ENCODE measurements at places on chromosomes 3 and 15.

- DNase-seq = no peak
Observed at GRCh38 chr3:72473156-72473555, 375.1 kb downstream of the SHQ1 start.

DNA sequence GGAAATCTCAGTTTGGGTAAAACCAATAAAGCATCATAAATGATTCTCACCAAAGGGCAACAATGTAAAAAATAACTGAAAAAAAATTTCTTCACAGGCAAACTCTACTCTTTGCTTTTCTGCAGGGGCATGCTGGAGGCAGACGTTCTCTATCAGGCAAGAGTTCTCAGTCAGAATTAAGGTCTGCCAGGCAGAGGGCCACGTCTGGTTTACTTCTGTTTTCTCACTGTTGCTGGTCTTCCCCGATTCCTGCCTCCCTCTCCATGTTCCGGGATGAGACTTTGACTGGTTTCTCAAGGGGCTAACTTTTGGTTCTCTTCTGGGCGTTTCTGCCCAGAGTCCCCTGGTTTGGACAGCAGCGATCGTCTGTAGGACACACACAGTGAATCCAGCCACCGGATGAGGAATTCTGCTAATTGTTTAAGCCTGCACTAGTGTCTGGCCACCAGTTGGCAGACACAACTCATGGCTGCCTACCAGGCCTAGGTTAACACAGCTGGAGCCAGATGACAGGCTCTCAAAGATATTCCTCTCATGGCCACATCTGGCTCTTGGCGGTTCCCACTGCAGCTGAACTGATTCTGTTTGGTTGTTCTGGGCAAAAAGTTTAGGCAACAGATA, 273.1 kb downstream of the FOXP1 start:
- DNase-seq = no peak

DNA sequence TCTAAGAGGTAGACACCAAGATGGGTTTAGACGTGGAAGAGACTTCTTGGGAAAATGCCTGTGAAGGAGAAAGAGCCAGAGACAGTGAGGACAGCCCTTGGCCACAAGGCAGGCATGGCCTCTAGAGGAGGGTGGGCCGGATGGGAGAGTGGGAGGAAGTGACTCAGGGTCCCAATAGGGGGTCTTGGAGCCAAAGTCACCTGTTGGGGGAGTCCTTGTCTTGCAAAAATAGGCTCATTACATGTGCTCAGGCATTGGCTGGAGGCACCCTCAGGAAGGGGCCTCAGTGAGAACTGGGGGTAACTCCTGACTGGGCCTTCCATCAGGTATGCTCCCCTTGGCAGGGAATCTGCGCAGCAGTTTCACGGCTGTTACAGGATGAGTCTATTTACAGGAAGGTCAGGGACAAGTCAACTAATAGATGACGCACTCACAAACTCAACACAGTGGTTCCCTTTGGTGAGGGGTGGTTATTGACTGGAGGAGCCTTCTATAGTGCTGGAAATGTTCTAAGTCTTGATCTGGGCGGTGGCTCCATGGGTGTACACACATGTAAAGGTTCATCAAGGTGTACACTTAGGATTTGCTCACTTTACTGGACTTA, 259.6 kb downstream of the XXYLT1 start:
- DNase-seq = no peak

GRCh38 chr3:118973050-118973449, 61.6 kb downstream of the IGSF11 start:
- DNase-seq = no peak

DNA sequence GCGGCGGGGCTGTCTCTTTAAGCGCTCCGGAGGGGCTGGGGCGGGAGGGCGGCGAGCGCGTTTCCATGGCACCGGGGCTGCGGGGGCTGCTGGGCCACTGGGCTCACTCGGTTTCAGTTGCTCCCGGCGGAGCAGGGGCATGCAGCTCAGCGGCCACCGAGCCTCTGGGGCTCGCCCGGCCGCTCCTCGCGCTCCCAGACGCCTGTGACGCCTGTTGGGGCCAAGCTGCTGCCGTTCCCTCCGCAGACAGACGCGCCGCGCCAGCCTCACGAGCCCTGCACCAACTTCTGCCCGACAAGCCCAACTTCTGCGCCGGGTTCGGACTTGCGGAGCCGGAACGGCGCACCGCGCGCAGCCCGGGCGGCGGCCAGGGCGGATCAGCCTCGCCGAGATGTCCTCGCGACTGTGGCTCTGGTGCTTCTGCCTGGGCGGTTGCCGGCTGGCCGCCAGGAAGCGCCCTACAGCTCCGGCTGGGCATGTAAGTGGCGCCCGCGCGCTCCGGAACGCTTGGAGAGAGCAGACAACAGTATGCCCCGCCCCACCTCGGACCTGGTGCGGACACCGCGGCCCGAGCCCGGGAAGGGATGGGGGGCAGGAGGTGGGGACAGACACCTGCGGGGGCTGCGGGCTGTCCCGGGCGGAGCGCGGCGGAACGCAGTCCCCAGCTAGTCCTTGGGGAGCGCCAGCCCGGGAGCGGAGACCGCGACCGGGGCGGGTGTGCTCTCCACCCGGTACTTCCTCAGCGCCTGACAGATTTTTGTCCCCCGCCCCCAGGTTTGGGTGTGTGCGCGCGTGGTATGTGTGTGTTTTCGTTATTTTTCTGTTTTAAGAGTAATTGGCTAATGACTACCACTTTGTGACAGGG, 154.1 kb upstream of the GOLIM4 start:
- no peak for DNase-seq

- DNase-seq = no peak
Observed at GRCh38 chr3:193010191-193010590, 92.5 kb upstream of the MB21D2 start.

DNA sequence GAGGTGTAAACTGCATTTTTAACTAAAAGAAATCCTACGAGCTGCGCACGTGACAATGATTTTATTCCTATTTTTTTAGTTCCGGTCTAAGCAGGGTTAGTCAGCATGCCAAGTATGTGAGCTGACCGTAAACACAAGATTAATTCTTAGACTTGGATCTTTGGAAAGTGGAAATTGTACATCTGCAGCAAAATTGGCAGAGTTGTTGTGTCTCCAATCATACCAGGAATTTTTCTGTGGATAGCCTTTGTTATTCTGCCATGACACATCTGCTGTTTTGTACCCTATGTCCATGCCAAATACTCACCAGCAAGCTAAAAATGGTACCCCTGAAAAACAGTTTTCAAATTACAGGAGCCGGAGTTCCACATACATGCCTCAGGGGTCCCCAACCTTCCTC, 562.5 kb downstream of the UNC13C start:
- DNase-seq = no peak

DNA sequence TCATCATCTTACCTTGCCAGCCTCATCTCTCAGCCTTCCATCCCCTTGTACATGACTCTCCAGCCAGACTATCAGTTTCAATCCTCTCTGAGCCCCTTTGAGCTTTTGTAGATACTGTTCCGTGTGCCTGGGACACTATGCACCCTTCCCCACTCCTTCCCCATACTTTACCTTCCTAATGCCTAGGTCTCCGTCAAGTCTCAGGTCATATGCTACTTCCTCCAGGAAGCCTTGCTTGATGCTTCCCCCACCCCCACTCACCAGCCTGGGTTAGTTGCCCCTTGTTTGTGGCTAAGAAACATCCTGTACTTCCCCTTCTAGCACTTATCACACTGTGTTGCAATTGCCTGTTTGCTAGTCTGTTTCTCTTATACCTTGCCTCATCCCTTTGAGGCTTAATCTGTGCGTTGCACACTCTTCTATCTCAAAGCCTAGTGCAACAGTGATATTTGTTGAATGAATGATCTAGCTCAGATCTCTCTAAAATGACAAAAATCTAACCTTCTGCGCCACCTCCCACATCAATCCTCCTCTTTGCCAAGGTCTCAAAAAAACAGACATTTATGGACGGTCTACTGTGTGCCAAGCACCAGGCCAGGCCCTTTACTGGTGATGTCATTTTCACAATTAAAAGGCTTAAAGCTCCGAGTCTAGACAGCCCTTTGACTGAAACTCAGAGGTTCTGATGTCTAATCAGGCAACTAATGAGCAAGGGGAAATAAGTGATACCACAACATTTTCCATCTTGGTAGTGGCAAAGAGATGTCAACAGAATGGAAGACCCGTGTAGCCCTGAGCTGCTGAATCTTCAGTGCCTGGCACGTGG, 6.5 kb upstream of the USP3 start:
- peak; percentile 52 for DNase-seq

DNA sequence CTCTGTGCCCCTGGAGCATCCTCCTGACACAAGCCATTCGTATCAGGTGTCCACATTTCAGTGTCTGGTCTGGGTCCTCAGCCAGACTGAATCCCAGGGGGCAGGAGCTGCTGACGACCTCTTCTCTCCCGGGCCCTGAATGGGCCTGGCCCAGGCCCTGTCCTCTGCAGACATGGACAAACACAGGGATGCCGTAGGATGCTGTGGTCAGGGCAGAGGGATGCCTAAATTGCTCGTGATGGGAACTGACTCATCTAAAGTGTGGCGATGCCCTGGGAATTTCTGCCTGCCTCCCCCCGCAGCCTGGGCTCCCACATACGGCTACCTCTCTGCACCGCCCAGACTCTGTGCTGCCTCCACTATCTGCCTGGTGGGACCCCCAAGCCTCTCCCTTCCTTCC, 58.5 kb upstream of the CTSH start:
- no peak for DNase-seq

- DNase-seq = no peak
Observed at GRCh38 chr15:47929138-47929803, 191.5 kb upstream of the SLC24A5 start.

- DNase-seq = no peak
Observed at GRCh38 chr3:45435961-45436360, 47.6 kb downstream of the LARS2 start.

- DNase-seq = no peak
Observed at GRCh38 chr15:93219859-93220420, 130.9 kb upstream of the RGMA start.

DNA sequence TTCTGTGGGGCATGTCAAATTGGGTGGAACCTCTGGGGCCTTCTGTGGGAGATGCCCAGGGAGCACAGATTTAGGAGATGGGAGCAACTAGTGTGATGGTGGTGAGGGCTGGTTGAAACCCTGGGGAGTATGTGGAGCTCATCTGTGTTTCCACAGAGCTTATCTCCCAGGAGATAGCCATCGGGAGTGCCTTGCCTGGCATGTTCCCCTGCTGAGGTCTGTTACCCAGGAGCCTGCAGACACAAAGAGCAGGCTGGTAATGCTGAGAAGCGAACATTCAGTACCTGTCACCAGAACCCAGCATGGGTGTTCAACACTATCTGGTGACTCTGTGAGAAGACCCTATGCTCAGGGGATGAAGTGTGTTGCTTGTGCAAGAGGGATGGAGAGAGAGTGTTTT, 85.0 kb downstream of the CLSTN2 start:
- no peak for DNase-seq

DNA sequence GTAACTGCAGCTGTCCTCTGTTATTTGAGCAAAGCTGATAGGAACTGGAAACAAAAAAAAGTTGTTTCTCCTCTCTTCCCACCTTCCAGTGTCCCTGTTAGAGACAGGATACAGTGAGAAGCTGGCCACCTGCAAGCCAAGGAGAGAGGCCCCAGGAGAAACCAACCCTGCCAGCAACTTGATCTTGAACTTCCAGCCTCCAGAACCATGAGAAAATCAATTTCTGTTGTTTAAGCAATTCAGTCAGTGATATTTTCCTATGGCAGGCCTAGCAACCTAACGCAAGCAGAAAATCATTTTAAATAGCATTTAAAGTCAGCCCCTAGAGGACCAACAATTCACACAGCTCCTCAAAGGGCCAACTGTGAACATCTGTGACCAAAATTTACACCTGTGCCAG, 291.3 kb downstream of the OXSM start:
- DNase-seq = no peak

DNA sequence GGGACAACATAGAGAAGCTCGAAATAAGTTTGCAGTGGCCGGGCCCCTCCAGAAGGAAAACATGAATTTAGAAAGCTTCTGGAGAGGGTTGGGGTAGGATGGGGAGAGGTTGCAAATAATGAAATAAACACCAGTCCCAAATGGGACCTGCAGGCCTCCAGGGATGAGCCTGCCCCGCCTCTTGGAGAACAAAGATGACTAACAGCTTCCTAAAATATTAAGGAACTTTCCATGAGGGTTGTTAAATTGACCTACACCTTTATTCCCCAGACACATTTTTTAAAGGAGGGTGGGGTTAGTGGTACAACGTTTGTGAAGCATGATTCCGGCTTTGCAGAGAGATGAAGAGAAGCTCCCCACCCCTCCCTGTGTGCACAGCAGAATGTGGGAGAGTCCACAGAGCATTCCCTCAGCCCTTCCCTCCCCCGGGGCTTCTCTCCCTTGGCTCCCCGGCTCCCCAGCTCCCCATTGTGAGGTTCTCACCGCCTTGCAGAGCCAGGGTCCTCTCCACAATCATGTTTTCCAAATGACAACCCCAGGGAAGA, 84.1 kb downstream of the ARHGAP31 start:
- DNase-seq = no peak

DNA sequence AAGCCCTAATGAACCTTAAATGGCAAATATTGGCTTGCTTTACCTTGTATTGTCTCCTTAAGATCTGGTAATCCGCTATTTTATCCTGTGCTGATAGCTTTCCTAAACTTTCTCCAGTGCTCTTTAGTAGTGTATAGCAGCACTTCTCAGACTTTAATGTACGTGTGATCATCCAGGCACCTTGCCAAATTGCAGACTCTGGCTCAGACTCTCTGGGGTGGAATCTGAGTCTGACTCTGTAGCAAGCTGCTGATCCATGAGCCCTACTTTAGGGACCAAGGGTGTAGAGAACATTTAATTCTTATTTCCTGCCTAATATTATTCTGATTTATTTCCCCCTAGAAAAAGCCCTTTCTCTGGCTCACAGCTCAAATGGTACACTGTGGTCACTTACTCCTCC, 518.8 kb upstream of the ZNF385D start:
- DNase-seq = no peak

DNA sequence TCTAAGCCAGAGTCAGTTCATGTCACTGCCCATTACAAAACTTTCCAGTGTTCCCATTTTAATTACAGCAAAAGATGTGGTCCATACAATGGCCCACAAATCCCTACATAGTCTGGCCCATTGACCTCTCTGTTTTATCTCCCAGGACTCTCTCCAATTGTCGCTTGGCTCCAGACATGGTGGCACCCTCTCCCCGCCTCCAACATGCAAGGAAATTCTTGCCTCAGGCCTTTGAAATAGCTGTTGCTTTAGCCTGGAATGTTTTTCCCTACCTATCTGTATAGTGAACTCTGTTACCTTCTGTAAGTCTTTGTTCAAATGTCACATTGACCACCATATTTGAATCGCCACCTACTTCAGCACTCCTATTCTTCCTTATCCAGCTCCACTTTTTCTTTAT, 377.3 kb upstream of the MCTP2 start:
- DNase-seq = no peak

- no peak for DNase-seq
Observed at GRCh38 chr15:70362350-70362749, 264.6 kb upstream of the TLE3 start.

DNA sequence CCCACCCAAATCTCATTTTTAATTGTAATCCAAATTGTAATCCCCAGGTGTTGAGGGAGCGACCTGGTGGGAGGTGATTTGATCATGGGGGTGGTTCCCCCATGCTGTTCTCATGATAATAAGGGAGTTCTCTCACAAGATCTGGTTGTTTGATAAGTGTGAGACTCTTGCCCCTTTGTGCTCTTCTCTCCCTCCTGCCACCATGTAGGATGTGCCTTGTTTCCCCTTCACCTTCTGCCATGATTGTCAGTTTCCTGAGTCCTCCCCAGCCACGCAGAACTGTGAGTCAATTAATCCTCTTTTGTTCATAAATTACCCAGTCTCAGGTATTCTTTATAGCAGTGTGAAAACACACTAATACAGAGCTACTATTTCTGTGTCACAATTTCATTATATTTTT, 88.7 kb downstream of the NCEH1 start:
- DNase-seq = no peak

Data from activated CD4-positive, alpha-beta T cell treated with anti-CD3 and anti-CD28 coated beads for 1 hour (primary cell).